Posterior vena cava (tissue), 2 donors: ENCODE measurements at places on chromosomes 7 and 10. TPM values are rescaled to one million over a fixed set of nuclear protein-coding genes. Genes with fewer than 3 reads are reported as not detected.
A peak's percentile ranks its signal among the peaks of the same experiment; 100 is the strongest.

Gene TMEM139
- total RNA-seq = not detected

DNA sequence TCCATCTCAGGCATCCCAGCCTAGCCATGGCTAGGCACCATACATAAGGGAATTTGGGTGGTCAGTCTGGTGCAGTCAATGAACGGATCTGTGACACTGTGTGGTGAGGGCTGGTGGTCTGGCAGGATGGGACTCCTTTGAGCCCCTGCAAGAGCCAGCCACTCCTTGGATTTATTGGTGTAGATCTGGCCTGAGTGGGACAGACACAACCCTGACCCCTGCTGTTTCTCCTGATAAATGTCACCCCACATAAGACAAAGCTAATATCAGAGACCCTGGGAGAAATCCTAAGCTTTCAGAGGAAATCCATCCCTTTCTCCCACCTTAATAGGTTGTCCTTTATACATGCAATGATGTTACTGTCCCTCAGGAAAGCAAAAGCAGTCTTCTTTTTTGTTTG lies 2.3 kb downstream of the FBXO24 start:
- no peak for DNase-seq

Gene SEPHS1
- 29.7 TPM for total RNA-seq

DNA sequence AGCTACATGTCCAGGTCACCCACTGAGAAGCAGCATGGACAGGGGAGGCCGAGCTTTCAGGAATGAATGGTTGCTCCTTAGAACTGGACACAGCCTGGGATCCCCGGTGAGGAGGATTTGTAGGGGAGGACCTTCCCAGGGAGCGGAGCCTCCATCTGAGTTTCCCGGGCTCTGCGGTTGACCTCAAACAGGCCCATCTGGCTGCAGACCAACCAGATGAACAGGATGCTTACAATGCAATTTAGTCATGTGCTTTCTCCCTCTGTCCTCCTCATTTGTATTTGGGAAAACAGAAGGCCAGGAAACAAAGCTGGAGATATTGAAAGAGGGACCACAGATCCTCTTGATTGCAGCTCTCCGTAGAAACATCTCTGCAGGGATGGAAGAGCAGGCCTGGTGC lies 104.8 kb downstream of the EMX2 start:
- DNase-seq = no peak

Gene TBATA
- total RNA-seq = not detected

DNA sequence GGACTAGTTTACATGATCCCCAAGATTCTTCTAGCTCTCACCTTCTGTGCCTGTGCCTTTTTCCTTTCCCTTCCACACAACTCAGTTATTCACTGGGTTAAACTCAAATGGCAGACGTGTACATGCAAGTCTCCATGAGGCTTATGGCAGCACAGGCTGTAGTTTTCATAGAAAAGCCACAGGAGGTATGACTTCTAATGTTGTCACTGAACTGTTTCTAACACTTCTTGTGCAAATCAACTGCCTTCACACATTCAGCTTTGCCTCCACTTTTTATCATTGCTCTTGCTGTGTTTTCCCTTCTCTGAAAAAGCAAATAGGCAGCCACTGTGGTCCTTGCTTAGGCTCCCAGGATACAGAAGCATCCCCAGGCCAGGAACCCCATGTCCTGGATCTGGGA lies 5.3 kb upstream of the GIMAP5 start:
- no peak for DNase-seq

Gene TMEM273
- 17.0 TPM for total RNA-seq

- DNase-seq = no peak
Observed at GRCh38 chr10:28552775-28553174, 19.9 kb downstream of the WAC start.

GRCh38 chr10:26463986-26464385 lies 25.8 kb downstream of the APBB1IP start:
- DNase-seq = no peak

DNA sequence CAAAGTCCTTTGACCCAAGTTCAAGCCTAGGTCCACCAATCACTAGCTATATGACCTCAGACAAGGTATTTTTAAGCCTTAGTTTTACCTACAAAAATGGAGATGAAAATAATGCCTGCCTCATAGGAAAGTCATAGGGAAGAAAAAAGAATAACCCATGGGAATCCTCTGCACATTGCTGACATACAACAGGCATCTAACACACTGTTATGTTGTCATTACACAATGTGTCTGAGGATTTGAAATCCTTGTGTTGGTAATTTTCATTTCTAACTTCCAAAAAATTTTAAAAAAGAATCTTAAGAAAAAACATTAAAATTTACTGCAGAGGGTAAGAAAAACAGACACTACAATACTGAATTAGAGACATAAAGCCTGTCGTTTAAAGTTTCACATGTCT lies 5.7 kb downstream of the ANK3 start:
- no peak for DNase-seq

Gene POM121
- total RNA-seq = 25.0 TPM

DNA sequence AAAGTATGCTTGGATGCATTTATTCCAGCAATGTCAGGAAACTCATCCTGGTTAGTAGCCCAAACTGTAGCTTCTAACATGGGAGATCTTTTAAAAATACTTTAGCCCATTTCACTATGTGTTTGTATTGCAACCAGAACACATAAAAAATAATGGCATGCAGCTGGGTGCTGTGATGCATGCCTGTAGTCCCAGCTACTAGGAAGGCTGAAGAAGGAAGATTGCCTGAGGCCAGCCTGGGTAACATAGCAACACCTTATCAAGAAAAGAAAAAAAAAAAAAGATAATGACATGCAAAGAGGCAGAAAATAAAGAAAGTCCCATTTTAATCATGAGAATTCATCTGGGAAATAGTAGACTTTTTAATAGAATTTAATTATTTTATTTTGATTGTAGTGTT lies 517.0 kb upstream of the TEX47 start:
- no peak for DNase-seq

Gene SLC26A4
- 0.57 TPM for total RNA-seq

DNA sequence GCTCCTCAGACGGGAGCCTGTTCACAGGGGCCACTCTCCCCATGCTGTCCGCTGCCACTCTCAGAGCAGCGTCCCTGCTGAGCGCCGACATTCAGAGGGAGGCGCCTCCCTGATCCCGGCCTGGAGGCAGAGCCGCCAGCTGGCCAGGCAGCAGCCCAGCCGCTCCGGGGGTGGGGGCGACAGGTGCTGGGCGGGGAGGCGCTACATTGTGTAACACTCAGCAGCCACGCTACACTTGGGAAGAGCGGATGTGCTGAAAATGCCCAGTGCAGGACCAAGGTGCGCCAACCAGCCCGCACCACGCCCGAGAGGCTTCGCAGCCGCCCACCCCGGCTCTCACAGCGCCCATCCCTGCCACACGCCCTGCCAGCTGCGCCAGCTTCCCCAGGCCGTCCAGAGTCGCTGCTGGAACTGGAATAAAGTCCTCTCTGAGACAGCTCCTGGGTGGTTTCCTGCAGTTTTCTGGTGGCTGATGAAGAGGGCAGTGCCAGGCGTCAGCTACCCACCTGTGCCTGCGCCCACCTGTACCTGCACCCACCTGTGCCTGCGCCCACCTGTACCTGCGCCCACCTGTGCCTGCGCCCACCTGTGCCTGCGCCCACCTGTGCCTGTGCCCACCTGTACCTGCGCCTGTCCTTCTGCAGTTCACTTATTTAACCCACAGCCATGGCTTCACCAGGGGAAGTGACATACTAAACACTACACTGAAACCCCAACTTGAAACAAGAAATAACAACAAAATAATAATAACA lies 25.7 kb downstream of the STK32C start:
- no peak for DNase-seq

DNA sequence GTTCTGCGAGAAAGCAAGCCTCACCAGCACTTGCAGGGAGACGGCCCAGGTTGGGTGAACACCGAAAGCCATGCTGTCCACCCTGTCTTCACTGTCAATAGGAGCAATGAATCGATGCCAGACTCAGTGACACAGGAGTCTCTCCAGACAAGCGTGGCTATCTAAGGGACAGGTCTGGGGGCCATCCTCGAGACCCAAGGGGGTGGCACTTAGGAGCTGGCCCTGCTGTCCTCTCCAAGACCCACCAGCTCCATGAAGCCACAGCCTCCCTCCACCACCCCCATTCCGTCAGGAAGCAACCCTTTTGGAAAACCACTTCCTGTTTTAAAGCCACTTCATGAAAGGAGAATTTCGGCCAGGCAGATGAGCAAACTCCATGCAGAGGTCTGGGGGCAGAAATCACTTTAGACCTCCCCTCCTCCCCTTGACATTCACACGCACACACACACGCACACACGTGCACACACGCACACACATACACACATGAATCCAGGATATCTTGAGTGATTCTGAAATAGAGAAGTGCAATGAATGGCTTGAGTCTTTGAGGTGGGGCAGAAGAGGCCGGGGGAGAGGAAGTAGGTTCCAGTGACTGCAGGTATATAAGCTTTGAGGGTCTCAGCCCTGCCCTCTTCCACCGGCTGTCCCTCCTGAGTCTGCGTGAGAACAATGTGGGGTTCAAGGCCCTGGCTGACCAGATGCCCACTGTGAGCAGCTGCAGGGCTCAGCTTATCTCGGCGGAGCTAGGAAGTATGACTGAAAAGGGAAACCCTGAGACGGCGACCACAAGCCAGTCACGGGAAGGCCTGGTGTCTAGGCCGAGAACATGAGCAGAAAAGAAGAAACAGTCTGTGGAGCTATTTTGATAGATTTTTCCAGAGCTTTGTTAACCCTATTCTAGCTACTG lies 25.0 kb downstream of the RGS10 start:
- DNase-seq = no peak

Gene MYL10
- not detected for total RNA-seq

Gene RNF32
- 0.33 TPM for total RNA-seq

DNA sequence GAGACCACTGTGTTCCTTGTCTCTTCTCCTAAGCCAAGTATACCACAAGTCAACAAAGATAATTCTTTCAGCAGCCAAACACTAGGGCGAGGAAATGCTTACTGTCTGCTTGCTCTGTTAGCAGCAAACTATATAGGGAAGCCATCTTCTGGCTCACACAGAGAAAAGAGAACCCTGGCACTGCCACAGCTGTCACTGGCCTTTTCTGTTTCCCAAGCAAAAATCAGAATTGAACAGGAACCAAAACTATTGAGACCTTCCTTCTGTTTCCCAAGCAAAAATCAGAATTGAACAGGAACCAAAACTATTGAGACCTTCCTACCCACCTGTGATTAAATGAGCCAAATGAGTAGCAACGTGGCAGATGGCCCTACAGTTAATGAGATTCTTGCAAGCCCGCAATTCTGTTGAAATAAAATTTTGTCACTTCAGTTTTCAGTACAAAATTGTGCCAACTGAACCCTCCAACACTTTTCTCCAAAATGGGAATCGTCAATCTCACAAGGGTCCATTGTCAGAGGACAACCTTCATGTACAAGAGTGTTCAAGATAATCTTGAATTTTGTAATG lies 54.5 kb downstream of the LRRTM3 start:
- no peak for DNase-seq

Gene FKBP6
- total RNA-seq = not detected

GRCh38 chr7:90710466-90710850 lies 114.3 kb downstream of the CDK14 start:
- DNase-seq = no peak

DNA sequence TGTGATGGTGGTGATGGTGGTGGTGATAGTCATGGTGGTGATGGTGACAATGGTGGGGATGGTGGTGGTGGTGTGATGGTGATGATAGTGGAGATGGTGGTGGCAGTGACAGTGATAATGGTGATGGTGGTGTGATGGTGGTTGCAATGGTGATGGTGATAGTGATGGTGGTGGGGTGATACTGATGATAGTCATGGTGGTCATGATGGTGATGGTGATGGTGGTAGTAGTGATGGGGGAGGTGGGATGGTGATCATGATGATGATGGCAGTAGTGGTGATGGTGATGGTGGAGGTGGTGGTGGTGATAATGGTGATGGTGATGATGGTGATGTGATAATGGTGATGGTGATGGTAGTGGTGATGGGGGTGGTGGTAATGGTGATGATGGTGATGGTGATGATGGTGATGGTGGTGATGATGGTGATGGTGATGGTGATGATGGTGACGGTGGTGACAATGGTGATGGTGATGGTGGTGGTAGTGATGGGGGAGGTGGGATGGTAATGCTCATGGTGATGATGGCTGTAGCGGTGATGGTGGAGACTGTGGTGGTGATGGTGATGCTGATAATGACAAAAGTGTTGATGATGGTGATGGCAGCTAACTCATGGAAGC lies 4.7 kb upstream of the PWWP2B start:
- DNase-seq = no peak

Gene IL2RA
- 0.81 TPM for total RNA-seq

Gene TAS2R5
- 1.5 TPM for total RNA-seq

DNA sequence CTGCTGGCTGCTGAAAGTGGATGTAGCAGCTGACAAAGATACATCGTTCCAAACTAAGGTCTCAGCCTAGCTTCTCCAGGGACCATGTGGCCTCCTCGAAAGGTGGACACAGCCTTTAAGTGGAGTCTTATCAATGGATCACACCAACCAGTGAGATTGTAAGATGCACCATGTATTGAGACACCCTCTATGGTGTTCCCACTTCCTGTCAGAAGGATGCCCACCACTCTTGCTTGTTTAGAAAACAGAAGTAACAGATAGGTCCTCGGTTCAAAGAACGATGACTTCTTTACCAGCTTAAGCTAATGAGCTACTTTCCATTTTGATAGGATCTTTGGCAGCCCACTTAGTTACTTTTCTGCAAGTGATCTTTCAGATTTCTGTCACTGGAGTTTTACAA lies 34.3 kb downstream of the SLC25A13 start:
- DNase-seq = no peak

DNA sequence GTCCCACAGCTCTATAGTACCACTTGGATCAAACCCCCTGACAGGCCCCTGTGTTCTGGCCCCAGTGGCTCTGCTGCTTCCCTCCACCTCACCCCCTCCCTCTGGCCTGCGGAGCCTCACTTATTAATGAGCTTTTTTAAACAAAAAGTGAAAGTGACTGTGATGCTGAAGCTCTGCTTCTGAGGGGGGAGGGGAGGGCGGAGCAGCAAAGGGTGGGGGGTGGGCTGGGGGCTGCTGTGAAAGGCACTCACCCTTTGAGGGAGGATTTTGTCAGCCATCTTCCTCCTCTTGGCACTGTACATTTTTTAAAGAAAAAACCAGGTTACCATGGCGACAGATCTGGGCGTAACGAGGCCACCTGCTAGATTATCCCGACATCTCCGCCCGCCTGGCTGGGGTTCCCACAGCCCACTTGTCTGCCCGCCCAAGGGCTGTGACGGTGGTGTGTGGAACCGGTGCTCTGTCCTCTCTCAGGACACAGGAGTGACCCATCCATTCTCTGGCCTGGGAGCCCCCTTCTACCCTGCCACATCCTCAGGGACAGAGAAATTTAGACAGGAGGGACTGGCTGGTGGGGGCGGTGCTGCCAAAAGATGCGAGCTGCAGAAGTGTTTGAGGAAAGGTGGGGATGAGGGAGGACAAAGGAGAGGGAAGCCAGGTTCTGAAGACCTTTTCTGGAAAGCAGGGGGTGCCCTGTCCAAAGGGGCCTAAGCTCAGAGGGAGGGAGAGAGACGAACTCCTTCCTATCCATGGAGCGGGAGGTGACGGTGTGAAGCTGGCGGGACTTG lies 4.9 kb downstream of the SMARCD3 start:
- peak; percentile 72 for DNase-seq

DNA sequence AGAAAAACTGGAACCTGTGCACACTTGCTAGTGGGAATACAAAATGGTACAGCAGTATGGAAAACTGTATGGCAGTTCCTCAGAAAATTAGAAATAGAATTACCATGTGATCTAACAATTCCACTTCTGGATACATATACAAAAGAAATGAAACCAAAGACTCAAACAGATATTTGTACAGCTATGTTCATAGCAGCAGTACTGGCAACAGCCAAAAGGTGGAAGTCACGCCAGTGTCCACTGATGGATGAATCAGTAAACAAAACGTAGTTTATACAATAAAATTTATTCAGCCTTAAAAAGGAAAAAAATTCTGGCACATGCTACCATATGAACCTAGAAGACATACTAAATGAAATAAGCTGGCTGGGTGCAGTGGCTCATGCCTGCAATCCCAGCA lies 23.0 kb downstream of the IDE start:
- no peak for DNase-seq

Gene FFAR4
- 0.56 TPM for total RNA-seq
